ENCODE measurements at places on chromosomes 1 and 21. TPM values are rescaled to one million over a fixed set of nuclear protein-coding genes. Genes with fewer than 3 reads are reported as not detected.

The TTC24 gene
- total RNA-seq = not detected

The DENND2C gene
- total RNA-seq = 1.2 TPM

The MMP23B gene
- 19.5 TPM for total RNA-seq

The GJA4 gene
- 5.8 TPM for total RNA-seq

The LRRC7 gene
- total RNA-seq = 0.52 TPM

The SPATA1 gene
- total RNA-seq = 2.7 TPM

The NIPAL3 gene
- 22.2 TPM for total RNA-seq

The SPATA45 gene
- total RNA-seq = not detected

The UQCRHL gene
- 0.52 TPM for total RNA-seq

The CTSE gene
- not detected for total RNA-seq

The CGN gene
- total RNA-seq = 3.1 TPM

- DNase-seq = no peak
Measured at GRCh38 chr1:79150576-79150975, 144.0 kb upstream of the ADGRL4 start.

GRCh38 chr1:192877283-192877886, 68.5 kb downstream of the RGS2 start:
- no peak for DNase-seq

- no peak for DNase-seq
Measured at GRCh38 chr1:115650961-115651360, 9.2 kb downstream of the VANGL1 start.

DNA sequence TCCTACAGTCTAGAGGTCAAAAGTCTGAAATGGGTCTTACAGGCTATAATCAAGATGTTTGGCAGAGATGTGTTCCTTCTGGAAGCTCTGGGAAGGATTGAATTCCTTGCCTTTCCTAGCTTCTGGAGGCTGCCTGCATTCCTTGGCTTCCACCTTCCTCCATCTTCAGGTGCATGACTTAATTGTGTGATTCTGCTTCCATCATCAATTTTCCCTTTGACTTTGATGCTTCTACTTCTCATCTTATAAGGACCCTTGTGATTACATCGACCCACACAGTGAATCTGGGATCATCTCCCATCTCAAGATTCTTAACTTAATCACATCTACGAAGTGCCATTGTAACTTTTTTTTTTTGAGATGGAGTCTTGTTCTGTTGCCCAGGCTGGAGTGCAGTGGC, 111.4 kb downstream of the UCK2 start:
- DNase-seq = no peak

GRCh38 chr1:3717041-3717714, 35.1 kb upstream of the CCDC27 start:
- DNase-seq = no peak

- DNase-seq = no peak
Measured at GRCh38 chr1:207423560-207424292, 30.4 kb upstream of the CR2 start.

DNA sequence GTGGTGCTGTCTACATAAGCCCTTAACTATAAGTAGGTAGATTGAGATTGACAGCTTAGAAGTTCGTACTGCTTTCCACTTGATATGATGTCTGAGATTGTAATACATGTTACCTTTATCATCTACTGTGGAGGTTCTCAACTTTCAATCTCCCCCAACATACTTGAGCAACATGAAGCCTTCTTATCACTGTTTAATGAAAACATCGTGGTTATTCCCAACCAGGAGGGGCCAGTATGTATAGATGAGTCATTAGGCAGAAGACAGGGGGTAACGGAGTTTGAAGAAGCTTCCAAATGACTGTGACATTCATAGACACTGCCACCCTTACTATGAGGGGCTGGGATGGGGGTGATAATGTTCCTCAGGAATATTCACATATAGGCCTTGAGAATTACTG, 36.0 kb downstream of the CENPF start:
- no peak for DNase-seq

GRCh38 chr1:31198150-31198549, 41.5 kb downstream of the NKAIN1 start:
- DNase-seq = no peak

GRCh38 chr1:85280636-85281035, 4.2 kb upstream of the BCL10 start:
- no peak for DNase-seq

DNA sequence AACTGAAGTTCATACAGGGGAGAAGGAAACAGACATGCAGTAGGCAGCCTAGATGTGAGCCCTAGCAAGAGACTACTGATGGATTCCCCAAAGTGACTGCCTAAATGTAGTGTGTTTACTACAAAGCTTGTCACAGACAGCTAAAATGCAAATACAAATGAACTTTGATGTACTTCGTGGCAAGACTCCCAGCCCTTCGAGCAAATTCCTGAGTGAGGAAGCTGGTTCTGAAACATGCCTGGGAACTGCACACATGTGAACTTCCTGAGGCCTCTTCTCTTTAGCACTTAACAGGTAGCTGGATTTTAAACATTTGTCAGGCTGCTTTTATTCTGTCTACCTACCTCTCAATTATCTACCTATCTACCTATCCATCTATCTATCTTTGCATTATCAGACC, 6.7 kb upstream of the IRF2BP2 start:
- no peak for DNase-seq

DNA sequence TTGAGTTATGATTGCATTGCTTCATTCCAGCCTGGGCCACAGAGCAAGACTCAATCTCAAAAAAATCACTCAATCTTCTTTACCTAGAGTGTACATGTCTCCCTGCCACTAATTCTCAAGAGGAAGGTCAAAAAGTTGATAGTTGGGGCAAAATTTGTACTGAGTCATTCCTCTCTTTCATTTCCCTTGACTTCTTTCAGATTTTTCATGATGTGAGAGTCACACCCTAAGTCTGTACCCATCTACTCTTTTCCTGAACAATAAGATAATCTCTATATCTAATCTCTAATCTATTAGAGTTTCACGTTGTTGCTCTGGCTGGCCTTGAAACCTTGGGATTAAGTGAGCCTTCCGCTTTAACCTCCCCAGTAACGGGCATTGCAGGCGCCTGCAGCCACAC, 1.1 kb upstream of the BRDT start:
- no peak for DNase-seq

DNA sequence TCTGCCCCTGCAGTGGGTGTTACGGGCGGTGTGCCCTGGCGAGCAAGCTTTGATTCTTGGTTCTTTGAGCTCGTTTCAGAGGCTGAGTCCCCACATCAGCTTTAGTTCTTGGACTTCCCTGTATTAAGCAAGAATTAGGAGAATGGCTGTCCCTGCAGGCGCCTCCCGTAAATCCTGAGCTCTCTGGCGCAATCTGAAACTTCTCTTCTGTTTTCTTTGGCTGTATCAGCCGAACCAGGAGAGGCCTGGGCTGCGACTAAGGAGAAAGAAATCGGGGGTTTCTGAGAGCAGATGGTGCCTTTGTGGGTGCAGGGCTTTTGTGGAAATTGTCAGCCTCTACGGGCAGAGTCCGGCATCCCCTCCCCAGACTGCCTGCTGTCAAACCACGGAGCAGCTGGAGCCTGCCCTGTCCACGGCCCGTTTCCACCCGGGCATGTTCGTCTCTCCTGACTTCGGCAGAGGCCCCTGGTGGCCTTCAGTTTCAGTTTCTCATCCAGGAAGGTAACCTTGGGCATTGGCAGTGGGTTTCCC, 17.9 kb downstream of the CSTB start:
- DNase-seq = peak; percentile 92

DNA sequence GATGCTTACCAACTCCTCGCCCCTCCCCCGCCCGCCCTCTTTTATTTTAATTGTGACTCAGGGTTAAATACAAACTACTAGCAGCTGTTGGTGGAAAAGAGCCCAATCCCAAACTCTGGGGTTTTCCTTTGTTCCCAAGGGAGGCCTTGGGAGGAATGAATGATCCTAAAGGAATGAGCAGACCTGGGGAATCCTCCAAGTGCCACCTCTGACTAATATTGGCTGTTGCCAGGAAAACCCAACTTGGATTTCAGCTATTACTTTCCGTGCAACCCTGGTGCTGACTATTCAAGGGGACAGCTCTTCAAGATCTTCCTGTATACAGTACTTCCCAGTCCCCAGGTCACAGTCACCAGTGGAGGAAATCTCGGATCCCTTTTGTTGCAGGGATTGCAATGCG, 1.3 kb upstream of the S100A10 start:
- DNase-seq = no peak

DNA sequence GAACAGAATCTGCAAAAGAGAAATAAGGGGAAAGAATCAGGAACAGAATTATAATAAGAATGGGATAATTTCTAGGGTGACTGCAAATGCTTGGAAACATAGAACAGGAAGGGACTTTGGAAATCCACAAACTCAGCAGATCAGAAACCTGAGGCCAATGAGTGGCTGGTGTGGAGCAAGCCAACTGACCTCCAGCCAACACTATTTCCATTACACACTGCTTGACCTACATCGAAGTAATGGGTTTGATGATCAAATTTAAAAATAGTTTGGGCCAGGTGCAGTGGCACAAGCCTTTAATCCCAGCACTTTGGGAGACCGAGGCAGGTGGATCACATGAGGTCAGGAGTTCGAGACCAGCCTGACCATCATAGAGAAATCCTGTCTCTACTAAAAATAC, 284.9 kb downstream of the GRIK1 start:
- DNase-seq = no peak

DNA sequence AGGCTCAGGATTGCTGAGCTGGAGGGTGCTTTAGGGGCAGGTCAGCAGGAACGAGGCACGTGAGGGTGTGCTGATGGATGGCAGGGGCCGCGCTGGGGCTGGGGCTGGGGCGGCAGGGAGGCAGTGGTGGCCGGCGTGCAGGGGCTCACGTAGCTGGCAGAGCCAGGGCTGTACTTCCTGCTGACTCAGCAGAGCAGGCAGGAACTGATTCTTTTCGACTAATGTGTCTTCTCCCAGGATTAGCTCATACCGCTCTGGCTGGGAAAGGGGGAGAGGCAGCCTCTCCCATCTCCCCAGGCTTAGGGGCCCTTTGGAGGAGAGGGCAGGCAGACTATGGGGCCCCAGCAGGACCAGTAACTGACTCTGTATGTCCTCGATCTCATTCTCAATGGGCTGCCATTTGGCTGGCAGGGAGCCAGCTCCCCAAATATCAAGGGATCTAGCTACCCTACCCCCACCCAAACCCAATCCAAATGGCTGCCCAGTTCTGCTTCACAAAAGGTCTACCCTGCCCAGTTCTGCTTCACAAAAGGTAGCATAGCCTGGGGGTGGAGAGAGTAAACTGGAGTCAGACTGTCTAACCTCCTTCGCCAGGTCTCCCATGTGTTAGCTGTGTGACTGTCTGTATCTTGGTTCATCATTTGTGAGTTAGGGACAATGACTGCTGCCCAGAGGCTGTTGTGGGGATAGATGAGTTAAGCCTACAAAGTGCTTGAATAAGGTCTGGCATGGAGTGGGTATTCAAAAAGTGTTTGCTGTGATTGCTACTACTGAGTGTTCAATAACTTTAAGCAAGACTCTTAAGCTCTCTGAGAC, 100.1 kb upstream of the SLC2A1 start:
- DNase-seq = no peak

GRCh38 chr1:171753685-171754352, 12.0 kb upstream of the VAMP4 start:
- DNase-seq = no peak

DNA sequence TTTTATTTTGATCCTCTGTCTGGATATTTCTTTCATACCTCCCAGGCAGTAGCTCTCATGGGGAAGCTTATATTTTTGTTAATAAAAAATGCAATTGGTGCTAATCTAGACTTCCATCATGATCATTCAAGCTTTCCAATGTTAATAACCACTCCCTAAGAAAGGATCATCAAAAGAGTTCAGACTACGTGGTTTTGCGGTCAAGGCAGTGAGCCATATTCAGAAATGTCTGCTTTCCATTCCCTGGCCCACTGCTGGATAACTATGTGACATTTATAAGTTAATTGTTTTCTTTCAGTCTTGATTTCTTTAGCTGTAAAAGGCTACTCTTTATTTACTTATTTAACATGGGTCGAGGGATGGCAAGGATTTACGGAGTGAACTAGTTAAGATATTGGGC, 414.6 kb downstream of the LMO4 start:
- no peak for DNase-seq

- DNase-seq = no peak
Measured at GRCh38 chr1:39808784-39809517, 20.3 kb upstream of the BMP8B start.

DNA sequence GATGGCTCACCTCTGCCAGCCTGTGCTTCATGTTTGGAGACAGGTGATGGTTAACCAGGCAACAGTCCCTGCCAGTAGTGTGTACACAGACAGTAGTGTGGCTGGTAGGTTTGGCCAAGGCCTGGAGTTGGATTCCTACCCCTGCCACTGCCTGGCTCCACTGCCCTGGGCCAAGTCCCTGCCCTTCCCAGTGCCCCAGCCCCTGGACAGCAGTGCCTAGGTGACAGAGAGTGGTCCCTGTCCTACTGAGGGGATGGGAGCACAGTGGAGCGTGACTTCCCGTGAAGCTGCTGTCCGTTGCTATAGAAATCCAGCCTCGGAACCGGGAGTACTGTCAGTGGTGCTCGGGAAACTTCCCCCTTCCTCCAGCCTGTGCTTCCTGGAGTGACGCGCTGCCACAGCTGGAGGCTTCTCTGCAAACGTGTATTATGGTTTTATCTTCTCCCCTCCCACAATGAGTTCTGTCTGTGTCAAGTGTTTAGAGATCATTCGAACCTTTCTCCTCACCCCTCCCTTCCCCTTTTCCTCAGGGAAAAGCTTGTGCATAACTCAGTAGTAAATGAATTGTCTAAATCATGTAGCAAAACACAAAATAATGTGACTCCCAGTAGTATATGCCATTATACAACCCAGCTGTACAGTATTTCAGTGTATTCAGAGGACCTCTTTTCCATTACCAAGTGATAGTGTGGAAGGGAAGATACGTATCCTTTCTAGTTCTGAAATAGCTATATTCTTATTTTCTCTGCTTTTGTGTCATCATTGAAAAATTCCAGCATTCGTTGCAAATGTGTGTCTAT, 73.4 kb downstream of the GALNT2 start:
- no peak for DNase-seq

GRCh38 chr1:227372726-227373130, 54.4 kb upstream of the CDC42BPA start:
- DNase-seq = no peak

- no peak for DNase-seq
Measured at GRCh38 chr1:33272930-33273329, 16.6 kb downstream of the ZNF362 start.

DNA sequence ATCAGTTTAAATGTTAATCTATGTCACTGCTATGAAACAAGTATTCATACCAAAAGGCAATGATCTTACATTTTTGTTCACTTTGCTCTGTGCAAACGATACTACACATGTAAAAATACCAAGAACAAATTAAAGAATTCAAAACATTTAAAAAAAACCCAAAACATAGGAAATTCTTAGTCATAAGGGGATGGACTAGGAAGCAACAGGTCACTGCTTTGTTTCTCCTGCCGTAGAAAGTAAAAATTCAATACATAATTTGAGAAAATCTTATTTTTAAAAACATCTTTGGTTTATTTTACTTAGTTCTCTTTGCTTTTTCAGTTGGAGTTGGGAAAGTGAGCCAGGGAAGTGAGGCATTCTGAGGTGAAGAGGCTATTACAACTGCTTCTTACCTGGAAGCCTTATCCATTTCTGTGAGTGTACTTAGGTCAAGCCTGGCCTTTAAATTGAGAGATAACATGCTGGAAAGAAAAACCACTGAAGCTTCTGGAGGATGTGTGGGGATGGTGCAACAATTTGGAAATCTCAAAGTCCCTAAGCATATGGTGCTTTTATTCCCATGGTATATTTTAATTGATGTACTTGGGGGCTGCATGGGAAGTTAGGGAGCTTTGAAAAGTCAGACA, 183.5 kb downstream of the CDC42BPA start:
- DNase-seq = no peak

All from esophagus muscularis mucosa (tissue), 4 donors.